H54 (cell line): ENCODE measurements at places on chromosomes 4 and X.
A peak's percentile ranks its signal among the peaks of the same experiment; 100 is the strongest.

DNA sequence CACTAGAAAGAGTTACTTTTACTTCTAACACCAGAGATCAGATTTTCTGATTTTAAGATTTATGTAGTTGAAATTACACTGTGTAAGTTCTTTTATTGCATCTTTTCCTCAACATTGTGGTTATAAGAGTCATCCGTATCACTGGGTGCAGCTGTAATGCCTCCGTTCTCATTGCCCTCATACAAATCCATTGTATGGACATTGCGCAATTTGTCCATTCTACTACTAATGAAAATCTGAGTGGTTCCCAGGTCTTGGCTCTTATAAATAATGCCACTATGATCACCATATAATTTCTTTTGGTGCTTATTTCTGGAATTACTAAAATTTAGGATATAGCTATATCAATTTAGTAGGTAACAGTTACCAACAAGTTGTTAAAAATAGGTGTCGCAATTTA, 614.0 kb upstream of the GALNT7 start:
- no peak for DNase-seq

DNA sequence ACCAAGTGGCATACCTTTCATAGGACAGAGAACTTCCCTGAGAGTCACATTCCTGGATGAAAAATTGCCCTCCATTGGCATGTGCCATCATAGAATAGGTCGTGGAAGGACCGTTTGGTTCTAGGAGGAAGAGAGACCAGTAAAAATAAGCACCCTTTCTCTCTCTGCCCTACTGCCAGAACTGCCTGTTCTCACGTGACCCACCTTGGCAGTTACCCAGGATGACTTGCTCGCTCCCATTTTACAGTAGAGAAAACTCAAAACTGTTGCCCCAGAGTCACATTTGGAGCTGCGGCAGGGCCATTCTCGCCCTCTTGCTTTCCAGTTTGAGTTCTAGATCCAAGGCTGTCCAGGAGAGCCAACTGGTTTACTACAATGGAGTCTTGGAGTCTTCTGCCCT, 1.1 kb upstream of the NLGN3 start:
- DNase-seq, result no peak

- no peak for DNase-seq
Measured at GRCh38 chr4:118921786-118922185, 33.1 kb downstream of the SYNPO2 start.

DNA sequence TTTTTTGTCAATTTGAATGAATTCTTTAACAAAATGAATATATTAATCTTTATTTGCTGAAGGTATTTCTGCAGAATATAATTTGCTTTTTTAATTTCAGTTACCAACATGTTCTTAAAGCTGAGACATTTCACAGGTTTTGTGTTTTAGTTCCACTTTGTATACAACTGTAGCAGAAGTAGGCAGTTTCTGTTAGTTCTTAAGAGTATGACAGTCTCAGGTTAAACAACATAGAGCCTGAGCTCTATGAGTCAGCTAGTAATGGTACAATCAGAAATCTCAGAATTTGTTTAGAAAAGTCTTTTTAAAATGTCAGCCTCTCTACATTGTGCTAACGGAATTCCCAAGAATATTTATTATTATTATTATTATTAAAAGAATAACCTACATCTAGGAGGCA, 50.4 kb downstream of the GSTCD start:
- DNase-seq, result no peak

DNA sequence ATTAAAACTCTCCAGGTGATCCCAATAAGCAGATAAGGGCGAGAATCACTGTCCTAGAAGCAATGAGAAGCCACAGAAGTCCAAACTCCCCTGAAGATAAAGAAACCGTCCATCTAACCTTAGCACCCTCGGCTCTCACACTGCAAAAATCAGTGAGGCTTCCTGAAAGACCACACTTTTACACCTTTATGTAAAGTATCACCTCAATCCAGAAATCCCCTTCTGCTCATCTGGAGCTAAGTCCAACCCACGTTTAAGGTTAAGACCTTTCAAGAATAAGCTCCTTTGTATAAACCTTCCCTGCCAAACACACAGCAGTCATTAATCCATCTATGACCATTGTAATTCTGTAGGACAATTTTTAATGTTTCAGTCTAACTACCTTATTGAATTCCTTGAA, 41.7 kb downstream of the LIN54 start:
- no peak for DNase-seq

DNA sequence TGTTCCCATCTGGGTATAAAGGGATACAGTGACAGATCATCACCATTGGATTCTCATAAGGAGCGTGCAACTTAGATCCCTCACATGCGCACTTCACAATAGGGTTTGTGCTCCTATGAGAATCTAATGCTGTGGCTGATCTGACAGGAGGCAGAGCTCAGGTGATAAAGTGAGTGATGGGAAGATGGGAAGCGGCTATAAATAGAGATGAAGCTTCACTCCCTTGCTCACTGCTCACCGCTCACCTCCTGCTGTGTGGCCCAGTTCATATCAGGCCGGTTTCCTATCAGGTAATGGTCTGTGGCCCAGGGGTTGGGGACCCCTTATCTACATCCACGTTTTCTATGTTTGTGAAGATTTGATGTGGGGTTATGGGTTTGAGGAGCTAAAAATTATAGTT, 43.7 kb downstream of the FAT4 start:
- no peak for DNase-seq

- no peak for DNase-seq
Measured at GRCh38 chr4:149311076-149311475, 504.6 kb downstream of the IQCM start.

DNA sequence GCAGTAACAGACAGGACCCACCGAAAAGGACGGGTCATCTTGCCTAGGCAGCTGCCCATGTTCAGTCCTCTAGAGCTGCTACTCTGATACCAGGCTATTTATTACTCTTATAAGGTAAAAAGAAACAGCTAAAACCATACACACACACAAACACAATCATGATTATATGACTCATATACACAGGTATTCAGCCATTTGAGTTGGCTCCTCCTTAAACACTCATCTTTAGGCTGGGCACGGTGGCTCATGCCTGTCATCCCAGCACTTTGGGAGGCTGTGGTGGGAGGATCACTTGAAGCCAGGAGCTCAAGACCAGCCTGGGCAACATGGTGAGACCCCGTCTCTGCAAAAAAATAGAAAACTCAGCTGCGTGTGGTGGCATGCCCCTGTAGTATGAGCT, 76.6 kb downstream of the F11 start:
- peak; percentile 2 for DNase-seq

- DNase-seq, result no peak
Measured at GRCh38 chr4:56468097-56468422, 643 bp downstream of the SRP72 start.

DNA sequence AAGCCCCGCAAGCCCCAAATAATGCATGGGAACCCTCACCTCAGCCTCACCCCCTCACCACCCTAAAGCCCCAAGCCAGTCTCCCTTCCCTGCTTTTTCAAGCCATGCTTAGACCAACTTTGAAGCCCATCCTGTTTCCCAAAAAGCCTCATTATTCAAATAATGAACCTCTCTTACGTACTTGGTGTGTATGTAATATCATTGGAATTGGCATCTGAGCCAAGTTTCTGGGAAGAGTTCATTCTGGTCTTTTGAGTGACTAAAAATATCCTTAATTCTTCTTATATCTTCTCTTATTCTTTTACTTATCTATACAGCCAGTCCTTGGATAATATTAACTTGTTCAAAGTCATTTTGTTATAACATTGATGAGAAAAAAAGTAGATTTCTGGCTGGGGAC, 875.8 kb upstream of the SLIT2 start:
- no peak for DNase-seq

DNA sequence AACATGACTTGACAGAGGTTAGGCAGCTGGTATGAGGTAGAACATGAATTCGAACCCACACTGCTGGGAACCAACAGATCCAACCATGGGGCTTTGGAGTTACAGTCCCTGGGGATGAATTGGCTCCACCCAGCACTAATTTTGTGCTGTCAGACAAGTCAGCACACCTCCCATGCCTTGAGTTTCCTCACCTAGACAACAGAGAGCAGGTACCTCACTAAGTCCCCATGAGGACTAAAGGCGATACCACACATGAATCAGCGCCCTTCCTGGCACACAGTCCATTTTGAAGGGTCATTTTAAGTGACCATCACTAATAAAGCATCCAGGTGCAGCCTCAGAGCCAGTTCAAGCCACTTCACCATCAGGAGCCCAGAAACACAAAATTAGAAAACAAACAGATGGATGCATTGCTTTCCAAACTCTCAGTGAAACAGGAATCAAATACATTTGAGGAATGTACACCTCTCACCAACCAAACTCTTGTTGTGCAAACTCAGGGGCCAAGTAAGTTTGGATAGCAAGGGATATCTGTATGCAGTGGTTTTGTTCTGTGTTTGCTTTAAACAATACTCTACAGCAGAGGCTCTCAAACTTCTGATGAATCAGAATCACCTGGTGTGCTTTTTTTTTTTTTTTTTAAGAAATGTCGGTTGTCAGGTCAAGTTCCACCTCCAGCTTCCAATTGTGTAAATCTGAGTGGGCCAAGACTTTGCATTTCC, 10.1 kb downstream of the IDS start:
- no peak for DNase-seq

DNA sequence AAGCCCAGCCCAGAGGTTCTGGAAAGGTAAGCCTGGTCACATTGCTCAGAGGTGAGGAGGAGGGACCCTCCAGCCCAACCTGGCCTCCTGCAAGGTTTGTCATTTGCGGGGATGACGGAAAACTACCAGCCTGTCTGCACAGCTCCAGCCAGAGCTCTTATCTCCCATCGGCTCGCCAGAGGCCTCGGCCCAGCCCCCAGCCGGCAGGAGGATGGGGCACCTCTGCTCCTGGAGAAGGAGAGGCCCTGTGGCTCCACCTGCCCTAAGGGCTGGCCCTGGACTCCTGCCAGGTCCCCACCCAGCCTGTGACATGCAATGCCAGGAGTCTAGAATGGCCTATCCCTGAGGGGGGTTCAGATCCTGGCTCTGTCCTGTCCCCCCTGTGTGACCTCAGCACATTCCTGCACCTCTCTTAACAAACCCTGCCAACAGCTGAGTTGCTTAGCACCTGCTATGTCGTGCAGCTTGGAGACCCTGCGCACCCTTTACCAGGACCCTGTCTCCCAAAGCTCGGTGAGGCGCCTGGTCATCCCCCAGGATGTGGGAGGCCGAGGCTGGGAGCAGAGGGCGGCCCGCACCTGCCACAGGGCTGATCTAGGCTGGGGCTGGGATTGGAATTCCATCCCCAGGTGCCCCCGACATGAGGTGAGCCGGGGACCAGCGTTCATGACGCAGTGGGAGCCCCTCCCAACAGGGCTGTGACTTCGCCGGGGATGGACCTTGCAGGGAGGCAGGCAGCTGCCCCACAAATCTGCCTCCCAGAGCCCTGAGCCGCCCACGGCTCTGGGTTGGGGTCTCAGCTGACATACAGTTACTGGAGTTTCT, 14.4 kb downstream of the ADRA2C start:
- no peak for DNase-seq

- DNase-seq, result no peak
Measured at GRCh38 chr4:46992338-46992737, 1.0 kb downstream of the GABRA4 start.

DNA sequence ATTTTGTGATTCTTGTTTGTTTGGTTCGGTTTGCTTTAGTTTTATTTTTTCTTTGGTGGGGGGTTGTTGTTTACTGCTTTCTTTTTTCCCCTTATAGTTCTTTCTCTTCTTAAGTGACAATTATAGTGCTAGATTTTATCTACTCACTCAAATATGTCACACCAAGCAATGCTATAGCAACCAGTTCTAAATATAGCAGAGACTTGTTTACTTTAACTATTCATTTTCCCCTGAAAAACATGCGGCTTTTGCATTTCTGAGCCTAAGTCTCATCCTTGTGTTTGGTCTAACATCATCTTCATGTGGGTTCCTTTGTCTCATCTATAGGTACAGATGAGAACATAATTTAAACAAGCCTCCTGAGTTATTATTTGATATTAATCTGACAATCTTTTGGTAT, 676.6 kb downstream of the FAT4 start:
- no peak for DNase-seq

DNA sequence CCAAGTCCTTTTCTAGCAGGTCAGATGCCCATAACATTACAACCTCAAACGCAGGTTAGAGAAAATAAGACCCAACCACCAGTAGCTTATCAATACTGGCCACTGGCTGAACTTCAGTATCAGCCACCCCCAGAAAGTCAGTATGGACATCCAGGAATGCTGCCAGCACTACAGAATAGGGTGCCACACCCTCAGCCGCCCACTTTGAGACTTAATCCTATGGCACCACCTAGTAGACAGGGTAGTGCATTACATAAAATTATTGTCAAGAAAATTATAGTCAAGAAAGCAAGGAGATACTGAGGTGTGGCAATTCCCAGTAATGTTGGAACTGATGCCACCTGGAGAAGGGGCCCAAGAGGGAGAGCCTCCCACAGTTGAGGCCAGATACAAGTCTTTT, 19.9 kb upstream of the TRIM61 start:
- DNase-seq, result no peak

DNA sequence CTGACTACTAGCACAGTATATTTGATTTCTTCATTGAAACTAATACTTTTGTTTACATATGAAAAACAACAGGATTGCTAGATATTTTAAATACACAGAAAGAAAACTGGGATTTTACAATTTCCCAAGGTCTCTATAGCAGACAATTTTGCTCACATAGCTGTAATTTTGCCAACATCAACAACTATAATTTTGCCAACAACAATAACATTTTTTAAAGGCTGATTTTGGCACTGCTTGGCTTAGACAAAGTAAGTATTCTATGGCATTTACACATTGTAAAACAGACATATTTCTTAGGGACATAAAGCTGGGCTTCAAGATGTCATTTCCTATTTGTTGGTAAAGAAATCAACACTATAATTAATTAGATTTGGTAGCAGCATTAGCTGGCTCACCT, 922.1 kb downstream of the RAB28 start:
- no peak for DNase-seq

- no peak for DNase-seq
Measured at GRCh38 chrX:136121788-136122187, 25.5 kb upstream of the FHL1 start.

- no peak for DNase-seq
Measured at GRCh38 chr4:173280998-173281397, 53.2 kb downstream of the HMGB2 start.

DNA sequence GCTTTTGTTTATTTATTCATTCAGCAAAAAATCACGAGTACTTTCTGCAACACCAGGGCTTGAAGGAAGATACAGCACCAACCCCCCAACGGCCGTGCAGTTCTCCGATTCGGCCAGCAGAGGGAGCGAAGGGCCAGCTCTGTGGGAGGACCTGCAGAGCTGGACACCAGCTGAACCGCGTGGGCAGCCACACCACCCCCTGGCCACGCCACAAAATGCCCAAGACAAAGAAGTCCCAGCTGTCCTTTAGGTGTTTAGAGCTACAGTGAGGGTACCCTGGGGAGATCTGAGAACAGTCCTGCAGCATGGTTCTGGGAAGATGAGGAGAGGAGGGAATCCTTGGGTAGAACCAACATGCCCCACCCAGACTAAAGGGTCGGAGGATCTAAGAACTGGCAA, 83.1 kb downstream of the RELL1 start:
- peak; percentile 64 for DNase-seq

DNA sequence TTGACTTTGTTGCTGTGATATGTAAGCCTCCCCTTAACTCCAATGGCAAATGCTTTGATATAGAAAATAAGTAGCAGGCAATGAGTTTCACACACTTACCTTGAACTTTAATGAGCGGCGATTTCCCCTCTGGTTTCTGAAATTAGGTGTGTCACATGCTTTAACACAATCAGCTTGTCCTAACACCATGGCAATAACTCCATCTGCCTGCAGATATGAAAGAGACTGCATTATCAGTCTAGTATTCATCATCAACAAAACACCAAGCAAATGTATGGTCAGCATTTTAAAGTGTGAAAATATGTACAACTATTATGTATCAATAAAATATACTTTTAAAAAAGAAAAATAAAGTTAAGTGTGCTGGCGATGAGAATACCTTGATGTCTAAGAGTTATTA, 128.8 kb upstream of the FAM9B start:
- DNase-seq, result no peak
